NCI-H774 (cell line): ENCODE measurements at places on chromosomes 5 and 9.

DNA sequence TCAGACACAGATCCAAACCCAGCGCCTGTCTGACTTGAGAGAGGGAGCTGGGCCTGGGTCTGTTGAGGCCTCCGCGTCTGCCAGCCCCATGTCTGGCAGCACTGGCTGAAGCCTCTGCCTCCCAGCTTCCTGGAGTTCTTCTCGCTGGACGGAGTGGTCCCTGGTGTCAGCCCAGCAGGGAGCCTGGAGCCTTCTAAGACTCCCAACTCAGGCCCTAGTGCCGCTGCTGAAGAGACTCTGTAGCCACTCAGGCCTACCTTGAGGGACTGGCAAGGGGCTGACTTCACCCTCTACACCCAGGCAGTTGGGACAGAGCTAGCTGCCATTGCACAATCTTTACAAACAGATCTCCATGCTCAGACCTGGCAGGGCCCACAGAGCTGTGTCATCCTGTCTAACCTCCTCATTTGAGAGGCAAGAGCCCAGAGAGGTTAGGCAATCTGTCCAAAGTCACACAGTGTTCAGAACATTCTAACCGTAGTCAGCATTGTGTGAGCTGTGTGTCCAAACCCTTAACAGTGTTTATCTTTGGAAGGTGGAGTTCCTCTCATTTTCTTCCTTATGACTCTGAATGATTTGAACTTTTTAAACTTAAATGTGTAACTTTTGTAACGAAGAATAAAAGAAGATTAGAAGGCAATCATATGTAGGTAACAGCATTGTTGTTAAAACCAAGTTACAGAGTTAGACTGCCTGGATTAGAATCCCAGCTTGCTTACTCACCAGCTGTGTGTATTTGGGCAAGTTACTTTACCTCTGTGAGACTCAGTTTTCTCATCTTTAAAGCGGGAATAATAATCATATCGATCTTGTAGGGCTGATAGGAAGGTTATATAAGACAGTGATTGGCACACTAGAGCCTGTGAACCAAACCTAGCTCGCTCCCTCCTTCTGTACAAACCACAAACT lies 4.6 kb upstream of the DUSP1 start:
- no peak for DNase-seq

- DNase-seq: no peak
Observed at GRCh38 chr5:157451806-157452205, 8.2 kb upstream of the NIPAL4 start.

- no peak for DNase-seq
Observed at GRCh38 chr5:32160228-32160627, 13.9 kb downstream of the GOLPH3 start.

- no peak for DNase-seq
Observed at GRCh38 chr5:68261569-68262065, 46.1 kb downstream of the PIK3R1 start.

- no peak for DNase-seq
Observed at GRCh38 chr5:132008163-132008473, 3.3 kb downstream of the ACSL6 start.

- no peak for DNase-seq
Observed at GRCh38 chr5:15326932-15327331, 173.0 kb upstream of the FBXL7 start.

DNA sequence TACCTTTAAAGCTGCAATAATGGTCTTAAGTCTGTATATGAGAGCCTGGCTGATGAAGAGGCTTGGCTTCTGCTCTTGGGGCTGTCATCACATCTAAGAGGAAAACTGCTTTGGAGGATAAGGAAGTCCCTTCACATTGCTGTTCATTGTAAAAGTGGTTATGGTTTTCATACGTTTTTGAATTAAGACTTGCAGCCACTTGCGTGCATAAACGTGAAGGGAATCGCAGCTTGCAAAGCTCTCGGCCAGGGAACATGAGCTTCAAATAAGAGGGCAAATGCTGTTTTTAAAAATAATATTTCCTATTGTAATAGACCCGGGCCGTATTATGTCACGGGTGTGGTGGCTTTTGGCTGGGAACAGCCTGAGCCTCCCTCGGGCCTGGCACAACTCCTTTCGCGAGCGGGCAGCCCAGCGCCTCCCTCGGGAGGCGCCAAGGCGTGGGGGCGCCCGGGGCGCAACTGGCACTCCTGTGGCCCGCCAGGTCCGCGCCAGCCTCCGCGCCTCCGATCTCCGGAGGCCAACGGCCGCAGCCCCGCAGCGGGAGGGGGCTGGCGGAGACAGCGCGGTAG lies 538 bp upstream of the ARHGEF28 start:
- no peak for DNase-seq

DNA sequence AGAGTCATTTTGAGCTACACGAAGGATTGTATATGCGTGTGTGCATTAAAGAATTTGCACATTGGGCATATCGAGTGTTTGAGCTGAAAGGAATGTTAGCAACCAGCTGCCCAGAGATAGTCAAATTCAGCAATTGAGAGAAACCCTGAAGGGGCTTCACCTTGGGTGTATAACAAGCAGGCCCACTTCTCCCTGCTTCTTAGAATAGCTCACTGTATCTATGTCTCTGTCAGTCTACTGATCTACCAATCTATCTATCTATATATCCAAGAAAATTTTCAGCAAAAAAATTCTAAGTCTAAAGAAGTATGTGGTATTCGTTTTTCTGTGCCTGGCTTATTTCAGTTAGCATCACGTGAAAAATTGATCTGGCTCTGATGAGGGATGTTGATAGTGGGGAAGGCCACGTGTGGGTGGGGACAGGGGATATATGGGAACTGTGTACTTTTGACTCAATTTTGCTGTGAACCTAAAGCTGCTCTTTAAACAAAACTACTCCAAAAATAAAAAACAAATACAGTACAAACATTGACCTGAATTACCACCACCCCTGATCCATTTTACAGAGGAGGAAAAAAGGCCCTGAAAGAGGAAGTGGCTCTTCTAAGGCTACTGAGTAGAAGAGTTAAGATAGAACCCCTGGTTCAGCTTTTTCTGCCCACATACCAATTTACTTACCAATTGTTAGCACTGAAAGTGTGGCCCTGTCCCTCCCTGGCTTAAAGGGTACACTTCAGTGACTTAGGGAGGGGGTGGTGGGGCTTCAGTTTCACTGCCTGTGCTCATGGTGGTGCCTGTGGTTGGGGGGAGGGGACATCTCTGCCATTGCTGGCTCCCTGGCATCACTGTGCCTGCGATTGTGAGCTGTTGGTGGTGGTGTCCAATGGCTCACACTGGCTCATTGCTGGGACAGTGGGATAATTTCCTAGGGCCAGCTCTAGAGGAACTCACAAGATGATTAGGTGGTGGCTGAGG lies 141.8 kb downstream of the DOCK2 start:
- DNase-seq: no peak

- no peak for DNase-seq
Observed at GRCh38 chr5:8456846-8457186, 587.9 kb downstream of the MTRR start.

DNA sequence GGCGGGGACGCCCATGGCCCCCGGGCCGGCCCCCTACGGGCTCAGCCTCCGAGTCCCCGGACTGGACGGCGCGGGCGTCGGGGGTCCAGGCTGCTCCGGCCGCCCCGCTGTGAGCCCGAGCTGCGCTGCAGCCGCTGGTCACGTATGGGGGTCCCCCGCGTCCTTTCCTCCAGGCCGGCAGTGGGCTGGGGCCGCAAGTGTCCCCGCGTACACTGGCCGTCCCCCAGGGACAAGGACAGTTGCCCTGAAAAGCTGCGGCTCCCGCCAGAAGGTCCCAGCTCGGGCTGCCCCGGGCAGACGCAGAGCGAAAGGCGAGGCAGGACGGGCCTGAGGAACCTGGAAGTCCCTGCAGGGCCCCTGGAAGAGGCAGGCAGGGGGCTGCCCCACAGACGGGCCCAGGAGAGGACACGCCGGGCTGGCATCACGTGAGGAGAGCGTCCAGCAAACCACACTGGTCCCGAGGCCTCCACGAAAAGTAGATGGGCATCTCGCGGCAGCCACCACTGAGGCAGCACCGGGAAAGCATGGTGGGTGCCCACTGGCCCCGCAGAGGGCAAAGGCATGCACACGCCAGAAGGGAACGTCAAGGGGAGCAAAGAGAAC lies 3.3 kb upstream of the NKD2 start:
- no peak for DNase-seq

DNA sequence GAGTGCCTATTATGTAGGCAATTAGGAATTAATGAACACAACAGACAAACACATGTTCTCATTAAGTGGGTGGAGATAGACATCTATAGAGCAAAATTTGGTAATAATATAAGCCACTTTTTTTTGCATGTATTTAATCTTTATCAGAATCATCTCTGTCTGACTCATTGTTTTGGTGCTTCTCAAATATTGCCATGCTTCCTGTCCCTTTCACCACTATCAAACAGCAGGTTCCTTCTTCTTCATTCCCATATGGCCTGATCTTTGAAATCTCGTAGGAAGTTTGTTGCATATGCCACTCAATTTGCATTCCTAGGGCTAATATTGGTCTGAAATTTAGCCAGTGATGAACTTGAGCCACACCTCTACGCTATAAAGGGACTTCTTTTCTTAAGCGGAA lies 128.9 kb upstream of the SPEF2 start:
- DNase-seq: no peak

DNA sequence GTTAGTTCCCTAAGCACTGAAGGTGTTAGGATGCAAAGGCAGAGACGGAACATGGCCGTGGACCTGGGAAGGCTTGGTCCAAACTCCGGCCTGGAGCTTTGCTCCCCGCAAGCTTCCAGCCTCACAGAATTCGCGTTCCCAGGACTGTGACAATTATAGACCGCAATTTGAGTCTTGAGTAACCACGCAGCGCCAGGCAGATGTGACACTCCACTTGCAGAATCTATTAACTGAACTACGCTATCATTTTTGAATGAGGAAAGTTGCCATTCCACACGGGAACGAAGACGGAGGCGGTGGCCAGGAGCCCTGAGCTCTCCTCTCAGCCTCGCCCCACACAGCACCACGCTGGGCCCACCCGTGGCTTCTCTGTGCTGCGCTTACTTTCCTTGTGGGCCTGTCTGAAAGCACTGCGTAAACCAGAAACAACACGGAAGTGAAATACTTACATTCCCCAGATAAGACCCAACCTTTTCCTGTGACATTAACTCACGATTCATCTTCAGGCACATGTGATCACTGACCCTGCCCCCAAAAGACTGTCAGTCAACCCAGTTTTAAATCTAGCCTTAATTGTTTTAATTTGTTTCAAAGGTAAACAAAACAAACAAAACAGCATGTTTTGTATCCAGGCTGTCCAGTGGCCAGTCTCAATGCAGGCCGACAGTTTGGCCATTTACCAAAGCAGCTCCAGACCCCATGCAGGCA lies 16.1 kb upstream of the COL5A1 start:
- DNase-seq: no peak

GRCh38 chr9:16247188-16247875 lies 623.1 kb downstream of the BNC2 start:
- DNase-seq: no peak

DNA sequence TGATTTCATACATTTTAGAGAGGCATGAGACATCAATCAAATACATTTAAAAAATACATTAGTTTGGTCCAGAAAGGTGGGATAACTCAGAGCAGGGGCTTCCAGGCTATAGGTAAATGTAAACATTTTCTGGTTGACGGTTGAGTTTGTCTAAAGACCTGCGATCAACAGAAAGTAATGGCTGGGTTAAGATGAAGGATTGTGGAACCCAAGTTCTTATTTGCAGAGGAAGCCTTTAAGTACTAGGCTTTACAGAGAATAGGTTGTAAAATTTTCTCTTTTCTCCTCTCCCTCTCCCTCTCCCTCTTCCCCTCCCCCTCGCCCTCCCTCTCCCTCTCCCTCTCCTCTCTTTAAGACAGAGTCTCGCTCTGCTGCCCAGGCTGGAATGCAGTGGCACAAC lies 50.8 kb downstream of the PTTG1 start:
- DNase-seq: no peak

DNA sequence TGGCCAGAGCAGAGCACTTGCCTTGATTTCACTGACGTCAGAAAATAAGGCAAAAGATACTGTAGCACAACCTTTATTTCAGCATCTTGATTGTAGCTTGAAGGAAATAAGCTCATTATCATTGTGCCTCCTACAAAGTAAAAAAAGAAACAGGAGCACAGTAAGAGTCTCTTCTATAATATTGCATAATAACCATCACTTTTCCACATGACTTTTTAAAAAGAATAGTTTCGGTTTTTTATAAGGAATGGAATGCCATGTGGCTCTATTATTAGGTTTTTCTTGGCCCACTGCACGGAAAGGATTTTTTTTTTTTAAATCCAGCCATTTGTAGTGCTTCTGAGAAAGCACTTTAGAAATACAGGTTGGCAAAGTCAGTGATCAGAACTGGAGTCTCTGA lies 655.3 kb downstream of the LRRC70 start:
- DNase-seq: no peak

- DNase-seq: no peak
Observed at GRCh38 chr9:79946712-79947111, 374.9 kb downstream of the TLE4 start.

DNA sequence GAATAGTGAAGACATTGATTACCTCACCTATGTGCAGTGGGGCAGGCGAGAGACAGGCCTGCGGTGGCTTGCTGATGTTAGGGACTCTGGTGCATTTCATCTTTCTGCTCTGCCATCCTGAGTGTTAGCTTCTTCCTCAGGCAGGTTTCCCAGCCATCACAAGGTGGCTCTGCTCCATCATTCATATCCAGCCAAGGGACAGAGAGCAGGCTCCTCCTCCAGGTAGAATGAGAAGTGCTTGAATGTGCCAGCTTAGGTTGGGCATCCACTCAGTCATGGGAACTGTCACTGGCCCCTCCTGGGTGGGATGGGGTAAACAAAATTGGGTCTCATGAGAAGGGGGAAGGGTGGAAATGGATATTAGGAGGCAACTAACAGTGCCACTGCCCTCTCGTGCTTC lies 24.8 kb downstream of the GPR107 start:
- DNase-seq: no peak
